ENCODE measurements at places on chromosomes 13 and 19. TPM values are rescaled to one million over a fixed set of nuclear protein-coding genes. Genes with fewer than 3 reads are reported as not detected.

- DNase-seq, result no peak
- no peaks in the 10 kb centered on the region for H3K36me3 ChIP-seq
- H3K4me3 ChIP-seq, result no peak overlapping the region
- H3K4me1 ChIP-seq, result no peaks in the 10 kb centered on the region
- no peaks in the 10 kb centered on the region for H3K27me3 ChIP-seq
Observed at GRCh38 chr13:85282876-85283275, 516.3 kb downstream of the SLITRK6 start.

- H3K4me1 ChIP-seq, result peaks cover 28% of the 10 kb centered on the region
- H3K27me3 ChIP-seq, result peaks cover 12% of the 10 kb centered on the region
- peak overlapping the region; percentile 27 for H3K4me3 ChIP-seq
Observed at GRCh38 chr13:48749699-48750473, 96.2 kb downstream of the CYSLTR2 start.

DNA sequence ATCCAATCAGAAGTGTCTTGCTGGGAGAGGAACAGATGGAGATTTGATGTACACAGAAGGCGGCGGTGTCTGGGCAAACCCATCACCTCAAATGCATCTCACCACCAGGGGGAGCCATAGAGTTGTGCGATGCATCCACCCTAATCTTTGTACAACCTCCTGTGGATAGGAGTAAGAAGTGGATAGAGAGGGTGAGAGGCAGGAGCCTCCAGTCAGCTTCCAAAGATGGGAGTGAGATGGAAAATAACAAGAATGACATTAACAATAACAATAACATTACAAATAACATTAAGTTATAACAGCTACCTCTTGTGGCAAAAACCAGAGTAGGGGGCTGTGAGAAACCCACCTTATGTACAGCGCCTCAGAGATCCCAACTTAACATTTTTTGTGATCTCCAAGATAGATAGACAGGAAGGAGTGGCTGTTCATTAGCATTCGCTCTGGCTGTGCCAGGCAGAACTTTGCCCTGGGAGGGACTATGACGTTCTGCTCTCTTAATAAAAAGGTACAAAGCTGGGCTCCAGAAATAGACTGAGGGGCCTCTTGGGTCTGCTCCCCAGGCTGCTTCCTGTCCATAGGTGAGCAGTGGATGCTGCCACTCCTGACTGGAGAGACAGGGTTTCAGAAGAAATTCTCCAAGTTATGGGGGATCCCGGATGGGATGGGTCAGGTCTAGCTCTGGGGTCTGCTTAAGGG, 5.2 kb upstream of the CEACAM18 start:
- peak overlapping the region; percentile 1 for H3K27ac ChIP-seq
- H3K27me3 ChIP-seq, result peaks cover 9% of the 10 kb centered on the region
- peak overlapping the region; percentile 34 for H3K4me3 ChIP-seq
- no peaks in the 10 kb centered on the region for H3K36me3 ChIP-seq
- H3K4me1 ChIP-seq, result peaks cover 33% of the 10 kb centered on the region

Gene ZNF575
- 3.2 TPM for total RNA-seq

GRCh38 chr19:17109962-17110598, 34.5 kb downstream of the MYO9B start:
- no peaks in the 10 kb centered on the region for H3K27me3 ChIP-seq
- H3K4me1 ChIP-seq, result peaks cover 33% of the 10 kb centered on the region
- H3K36me3 ChIP-seq, result peaks cover 7% of the 10 kb centered on the region
- peak overlapping the region; percentile 31 for H3K4me3 ChIP-seq
- H3K27ac ChIP-seq, result no peak overlapping the region

DNA sequence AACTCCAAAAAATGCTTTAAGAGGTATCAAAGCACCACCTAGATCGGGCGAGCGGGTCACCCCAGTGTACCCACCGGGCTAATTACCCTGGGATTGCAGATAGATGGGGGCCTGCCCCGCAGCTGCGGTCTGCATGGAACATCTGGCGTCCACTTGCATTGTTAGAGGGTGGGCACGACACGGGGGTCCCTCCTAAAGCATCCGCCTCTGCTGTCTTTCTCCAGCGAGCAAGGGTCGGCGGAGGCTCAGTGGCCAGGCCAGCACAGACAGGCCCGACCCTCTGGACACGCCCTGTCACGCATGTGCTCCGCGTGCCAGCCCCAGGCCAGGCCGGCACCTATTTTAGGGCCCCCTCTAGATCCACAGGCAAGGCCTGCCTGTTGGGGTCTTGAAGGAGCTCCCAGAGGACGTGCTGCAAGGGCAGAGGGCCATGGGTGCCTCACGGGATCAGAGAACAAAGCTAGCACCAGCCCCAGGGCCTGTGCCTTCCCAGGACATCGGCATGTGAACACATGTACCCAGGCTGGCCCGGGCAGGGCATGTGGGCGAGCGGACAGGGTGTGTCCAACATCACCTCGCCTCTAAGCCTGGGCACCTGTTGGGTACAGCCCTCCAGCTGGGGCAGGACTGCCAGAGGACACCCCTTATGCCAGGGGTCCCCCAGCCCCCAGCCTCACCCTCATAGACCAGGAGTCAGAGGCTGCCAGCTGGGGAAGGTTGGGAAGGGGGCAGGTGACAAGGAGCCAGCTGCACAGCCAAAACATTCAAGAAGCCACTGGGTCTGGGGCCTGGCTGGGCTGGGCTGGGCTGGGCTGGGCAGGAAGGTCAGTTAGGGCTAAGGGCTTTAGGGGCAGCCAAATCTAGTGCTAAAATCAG, 35.6 kb upstream of the NANOS3 start:
- peak overlapping the region; percentile 91 for H3K4me3 ChIP-seq
- peaks cover 72% of the 10 kb centered on the region for H3K4me1 ChIP-seq
- H3K27ac ChIP-seq, result peak overlapping the region; percentile 90
- DNase-seq, result peak; percentile 37

DNA sequence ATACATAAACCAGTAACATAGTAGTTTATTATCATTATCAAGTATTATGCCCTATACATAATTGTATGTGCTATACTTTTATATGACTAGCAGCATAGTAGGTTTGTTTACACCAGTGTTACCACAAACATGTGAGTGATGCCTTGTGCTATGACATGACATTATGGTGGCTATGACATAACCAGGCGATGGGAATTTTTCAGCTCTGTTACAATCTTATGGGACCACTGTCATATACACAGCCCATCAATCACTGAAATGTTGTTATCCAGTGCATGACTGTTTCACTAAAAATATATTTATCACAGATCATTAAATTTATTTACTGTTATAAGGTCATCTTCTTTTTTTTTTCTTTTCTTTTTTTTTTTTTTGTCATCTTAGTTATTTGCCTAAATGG, 674.5 kb downstream of the PCDH17 start:
- no peak overlapping the region for H3K4me3 ChIP-seq
- H3K27ac ChIP-seq, result no peak overlapping the region
- no peaks in the 10 kb centered on the region for H3K36me3 ChIP-seq
- H3K4me1 ChIP-seq, result no peaks in the 10 kb centered on the region

DNA sequence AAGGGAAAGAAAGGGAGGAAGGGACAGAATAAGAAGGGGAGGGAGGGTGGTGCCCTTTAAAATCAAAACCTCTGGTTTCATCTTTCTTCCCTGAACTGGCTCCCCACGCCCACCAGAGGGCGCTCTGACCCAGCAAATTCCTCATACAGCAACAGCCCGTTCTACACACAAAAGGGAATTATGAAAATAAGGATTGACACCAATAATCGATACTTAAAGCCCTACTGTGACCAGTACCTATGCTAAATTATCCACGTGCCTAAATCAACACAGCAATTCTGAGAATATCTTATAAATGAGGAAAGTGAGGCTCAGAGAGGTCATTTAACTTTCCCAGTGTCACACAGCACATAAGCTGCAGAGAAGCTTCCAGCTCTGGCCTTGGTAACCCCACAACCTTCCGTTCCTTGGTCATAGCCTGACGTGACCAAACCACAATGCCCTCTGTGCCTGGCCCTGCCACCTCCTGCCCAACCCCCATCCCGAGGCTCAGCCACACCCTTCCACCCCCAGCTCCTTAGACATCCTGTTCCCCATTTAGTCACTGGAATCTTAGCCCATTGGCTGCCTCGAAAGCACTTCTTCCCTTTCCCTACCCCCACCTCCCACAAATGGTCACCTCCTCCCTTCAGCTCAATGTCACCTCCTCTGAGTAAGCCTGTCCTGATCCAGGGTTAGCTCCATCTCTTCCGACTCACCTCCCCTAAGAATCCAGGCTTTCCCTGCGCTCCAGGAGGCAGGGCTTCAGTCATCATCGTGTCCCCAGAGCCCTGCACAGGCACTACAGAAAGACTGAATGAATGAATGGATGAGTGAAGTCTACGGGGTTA, 34.2 kb upstream of the PNMA8B start:
- H3K36me3 ChIP-seq, result peaks cover 2% of the 10 kb centered on the region
- no peak overlapping the region for H3K4me3 ChIP-seq
- H3K27ac ChIP-seq, result no peak overlapping the region
- DNase-seq, result peak; percentile 67
- H3K4me1 ChIP-seq, result peaks cover 24% of the 10 kb centered on the region

- no peak for DNase-seq
- no peak overlapping the region for H3K27ac ChIP-seq
- no peaks in the 10 kb centered on the region for H3K27me3 ChIP-seq
- H3K4me1 ChIP-seq, result no peaks in the 10 kb centered on the region
- peaks cover 2% of the 10 kb centered on the region for H3K36me3 ChIP-seq
Observed at GRCh38 chr13:77898097-77898496, 20.5 kb downstream of the EDNRB start.

DNA sequence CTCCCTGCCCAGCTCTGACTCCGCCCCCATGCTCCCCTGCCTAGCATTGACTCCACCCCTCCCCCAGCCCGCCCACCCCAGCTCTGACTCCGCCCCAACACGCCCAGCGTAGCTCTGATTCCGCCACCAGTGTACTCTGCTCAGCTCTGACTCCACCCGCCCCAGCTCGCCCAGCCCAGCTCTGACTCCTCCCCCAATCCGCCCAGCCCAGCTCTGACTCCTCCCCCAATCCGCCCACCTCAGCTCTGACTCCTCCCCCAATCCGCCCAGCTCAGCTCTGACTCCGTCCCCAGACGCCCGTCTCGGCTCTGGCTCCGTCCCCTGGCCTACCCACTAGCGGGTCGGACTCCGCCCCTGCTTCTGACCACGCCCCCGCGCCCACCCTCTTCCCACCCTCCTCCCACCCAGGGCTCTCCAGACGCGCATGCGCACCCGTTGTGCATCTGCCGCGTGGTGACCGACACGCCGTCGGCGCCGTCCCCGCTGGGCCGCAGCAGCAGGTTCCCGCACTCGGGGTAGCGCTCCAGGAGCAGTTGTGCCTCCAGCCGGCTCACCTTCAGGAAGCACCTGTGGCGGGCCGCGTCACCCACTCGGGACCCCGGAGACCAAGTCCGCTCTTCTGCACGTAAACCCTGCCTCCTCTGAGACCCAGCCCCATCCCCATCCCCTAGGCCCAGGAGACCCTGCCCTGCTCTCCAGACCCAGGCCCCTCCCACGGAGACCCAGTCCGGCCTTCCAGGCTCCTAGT, 10.2 kb downstream of the STAP2 start:
- peak overlapping the region; percentile 79 for H3K27ac ChIP-seq
- peak; percentile 97 for DNase-seq
- H3K4me3 ChIP-seq, result peak overlapping the region; percentile 86
- H3K4me1 ChIP-seq, result peaks cover 29% of the 10 kb centered on the region
